ENCODE measurements at places on chromosomes 6 and 20. TPM values are rescaled to one million over a fixed set of nuclear protein-coding genes. Genes with fewer than 3 reads are reported as not detected.
A peak's percentile ranks its signal among the peaks of the same experiment; 100 is the strongest.

CYP39A1 gene
- 12.5 TPM for total RNA-seq

DPPA5 gene
- total RNA-seq, result not detected

LHFPL5 gene
- not detected for total RNA-seq

NEU1 gene
- total RNA-seq, result 39.1 TPM

CLIC5 gene
- 6.9 TPM for total RNA-seq

MYMX gene
- total RNA-seq, result 1.4 TPM

KHDC1L gene
- not detected for total RNA-seq

GRCh38 chr6:25872814-25873213, 1.2 kb downstream of the SLC17A3 start:
- H3K27me3 ChIP-seq, result no peaks in the 10 kb centered on the region
- H3K27ac ChIP-seq, result no peak overlapping the region
- no peaks in the 10 kb centered on the region for H3K36me3 ChIP-seq
- no peak overlapping the region for H3K4me3 ChIP-seq
- H3K4me1 ChIP-seq, result no peaks in the 10 kb centered on the region
- no peak for ATAC-seq

DNA sequence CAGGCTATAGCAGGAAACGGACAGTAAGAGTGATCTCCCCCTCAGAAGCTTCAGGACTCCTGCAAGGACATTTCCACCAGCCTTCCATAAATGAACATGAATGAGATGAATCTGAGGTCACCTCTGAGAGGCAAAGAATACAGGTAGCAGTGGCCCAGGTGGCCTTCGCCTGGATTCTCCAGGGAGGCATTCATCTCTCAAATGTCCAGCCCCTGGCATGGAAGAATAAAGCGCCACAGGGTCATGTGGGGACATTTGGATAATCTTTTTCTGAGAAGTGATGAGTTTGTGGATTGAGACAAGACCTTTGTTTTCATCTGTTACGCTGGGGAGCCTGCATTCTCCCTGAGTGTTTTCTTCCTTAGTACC, 2.9 kb downstream of the GMPR start:
- peaks cover 8% of the 10 kb centered on the region for H3K36me3 ChIP-seq
- no peaks in the 10 kb centered on the region for H3K27me3 ChIP-seq
- no peak overlapping the region for H3K27ac ChIP-seq
- H3K4me3 ChIP-seq, result no peak overlapping the region
- peaks cover 89% of the 10 kb centered on the region for H3K4me1 ChIP-seq

- H3K36me3 ChIP-seq, result no peaks in the 10 kb centered on the region
- H3K4me1 ChIP-seq, result no peaks in the 10 kb centered on the region
- no peak overlapping the region for H3K4me3 ChIP-seq
- H3K27ac ChIP-seq, result no peak overlapping the region
- no peak for ATAC-seq
- H3K27me3 ChIP-seq, result no peaks in the 10 kb centered on the region
Observed at GRCh38 chr20:61161726-61162390, 90.2 kb upstream of the CDH4 start.

- no peak overlapping the region for H3K4me3 ChIP-seq
- ATAC-seq, result no peak
- H3K27ac ChIP-seq, result no peak overlapping the region
- no peaks in the 10 kb centered on the region for H3K4me1 ChIP-seq
- peaks cover 20% of the 10 kb centered on the region for H3K27me3 ChIP-seq
Observed at GRCh38 chr20:3461211-3461771, 9.5 kb upstream of the ATRN start.

DNA sequence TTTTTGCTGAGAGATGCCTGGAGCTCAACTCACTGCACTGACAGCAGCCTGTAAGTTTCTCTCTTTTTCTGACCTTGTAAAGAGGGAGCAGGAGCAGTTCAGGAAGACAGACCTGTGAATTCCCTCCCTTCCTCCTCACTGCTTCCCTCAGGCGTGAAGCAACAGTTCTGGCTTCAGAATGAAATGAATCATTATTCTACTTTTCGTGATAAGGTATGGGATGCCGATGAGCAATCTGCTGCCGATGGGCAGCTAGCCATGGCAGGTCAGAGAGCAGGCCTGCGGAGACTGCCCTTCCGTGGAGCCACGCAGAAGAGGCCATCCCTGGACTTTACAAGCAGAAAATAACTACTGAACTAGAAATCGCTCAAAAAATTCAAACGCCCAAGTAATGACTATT, 426.5 kb upstream of the RNF217 start:
- H3K36me3 ChIP-seq, result no peaks in the 10 kb centered on the region
- no peaks in the 10 kb centered on the region for H3K27me3 ChIP-seq
- H3K4me3 ChIP-seq, result no peak overlapping the region
- no peak overlapping the region for H3K27ac ChIP-seq
- H3K4me1 ChIP-seq, result no peaks in the 10 kb centered on the region

DNA sequence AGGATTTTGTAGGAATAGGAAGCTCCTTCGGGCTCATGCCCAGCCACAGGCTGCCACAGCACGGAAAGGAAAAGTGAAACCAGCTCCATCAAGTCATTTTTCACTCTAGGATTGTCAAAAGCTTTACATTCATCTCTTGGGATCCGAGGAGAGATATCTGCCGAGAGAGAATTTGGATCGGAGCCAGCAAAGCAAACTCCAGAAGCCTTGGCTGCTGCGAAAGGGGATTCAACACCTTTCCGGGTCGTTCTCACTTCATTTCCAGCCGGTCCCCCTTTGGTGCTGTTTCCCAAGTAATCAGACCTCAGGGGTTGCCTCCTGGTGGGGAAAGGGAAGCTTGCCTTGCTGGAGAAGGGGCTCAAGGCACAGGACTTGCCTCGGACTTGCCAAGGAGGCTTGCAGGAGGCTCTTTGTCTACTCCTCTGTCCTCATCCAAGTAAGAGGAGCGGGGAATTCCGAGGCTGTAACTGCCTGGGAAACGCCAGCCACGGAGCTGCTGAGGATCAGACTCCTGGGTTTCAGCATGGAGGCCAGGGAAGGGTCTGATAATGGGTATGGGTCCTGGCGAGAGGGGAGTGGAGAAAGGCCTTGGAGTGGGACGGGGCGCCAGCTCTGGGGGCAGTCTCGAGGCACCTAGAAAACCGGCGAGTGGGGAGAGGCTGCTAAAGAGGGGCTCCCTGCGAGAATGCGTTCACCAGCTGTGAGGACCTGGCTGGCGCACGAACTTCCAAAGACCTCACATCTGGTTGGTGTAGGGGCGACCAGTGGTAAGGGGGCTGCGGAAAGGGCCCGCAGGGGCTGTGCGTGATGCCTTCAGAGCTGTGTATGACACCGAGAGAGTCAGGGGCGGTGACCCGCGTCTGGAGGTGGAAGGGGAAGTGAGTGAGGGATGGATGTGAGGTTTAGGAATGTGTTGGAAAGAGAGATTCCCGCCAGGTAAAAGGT, 702 bp downstream of the ETV7 start:
- H3K4me3 ChIP-seq, result peak overlapping the region; percentile 68
- peaks cover 27% of the 10 kb centered on the region for H3K4me1 ChIP-seq
- H3K36me3 ChIP-seq, result no peaks in the 10 kb centered on the region
- peak; percentile 42 for ATAC-seq
- H3K27ac ChIP-seq, result peak overlapping the region; percentile 48
- no peaks in the 10 kb centered on the region for H3K27me3 ChIP-seq

DNA sequence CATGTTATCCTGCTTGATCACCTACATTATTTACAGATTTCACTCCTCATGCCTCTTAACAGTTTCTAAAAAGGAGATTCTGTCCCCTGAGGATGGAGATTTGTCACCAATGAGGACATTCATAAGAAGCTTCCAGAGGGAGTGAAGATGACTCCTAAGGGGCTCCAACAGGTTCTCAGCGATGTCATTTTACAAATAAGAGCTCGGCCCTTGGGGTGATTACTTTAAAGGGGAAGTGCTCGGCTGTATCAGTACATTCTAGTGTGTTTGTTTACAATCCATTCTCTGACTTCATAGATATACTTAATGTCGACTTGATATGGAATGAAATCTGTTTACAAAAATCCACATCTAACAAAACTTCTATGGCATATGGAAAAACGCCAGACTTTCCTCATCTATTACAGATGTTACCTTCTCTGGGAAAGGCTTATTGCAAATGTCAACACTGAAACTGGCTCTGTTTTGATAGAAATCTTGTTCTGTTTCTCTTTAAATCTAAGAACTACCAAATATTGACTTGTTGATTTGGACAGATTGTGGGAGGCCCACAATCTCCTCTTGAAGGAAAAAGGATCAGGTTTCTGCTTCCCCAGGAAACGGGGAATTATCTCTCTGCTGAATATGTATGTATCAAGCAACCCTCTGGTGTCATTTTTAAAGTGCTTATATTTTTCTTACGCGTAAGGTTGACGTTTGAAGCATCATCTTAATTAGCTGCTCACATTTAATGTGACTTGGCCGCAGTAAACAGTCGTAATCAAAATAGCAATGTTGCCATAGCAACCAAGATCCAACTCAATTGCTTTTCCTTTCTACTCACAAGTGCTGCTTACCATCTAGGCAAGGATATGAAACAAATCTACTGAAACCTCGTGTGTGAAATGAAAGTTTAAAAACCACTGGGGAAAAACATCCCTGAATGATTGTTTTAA, 95.7 kb downstream of the SHLD1 start:
- no peak for ATAC-seq
- no peak overlapping the region for H3K4me3 ChIP-seq
- H3K36me3 ChIP-seq, result no peaks in the 10 kb centered on the region

- ATAC-seq, result no peak
- H3K27ac ChIP-seq, result no peak overlapping the region
- no peaks in the 10 kb centered on the region for H3K27me3 ChIP-seq
- H3K36me3 ChIP-seq, result no peaks in the 10 kb centered on the region
Observed at GRCh38 chr6:149134511-149134933, 183.0 kb upstream of the TAB2 start.

- no peak overlapping the region for H3K4me3 ChIP-seq
- no peaks in the 10 kb centered on the region for H3K36me3 ChIP-seq
- H3K4me1 ChIP-seq, result no peaks in the 10 kb centered on the region
- H3K27ac ChIP-seq, result no peak overlapping the region
- H3K27me3 ChIP-seq, result no peaks in the 10 kb centered on the region
Observed at GRCh38 chr6:20810727-20811108, 276.5 kb downstream of the CDKAL1 start.

DNA sequence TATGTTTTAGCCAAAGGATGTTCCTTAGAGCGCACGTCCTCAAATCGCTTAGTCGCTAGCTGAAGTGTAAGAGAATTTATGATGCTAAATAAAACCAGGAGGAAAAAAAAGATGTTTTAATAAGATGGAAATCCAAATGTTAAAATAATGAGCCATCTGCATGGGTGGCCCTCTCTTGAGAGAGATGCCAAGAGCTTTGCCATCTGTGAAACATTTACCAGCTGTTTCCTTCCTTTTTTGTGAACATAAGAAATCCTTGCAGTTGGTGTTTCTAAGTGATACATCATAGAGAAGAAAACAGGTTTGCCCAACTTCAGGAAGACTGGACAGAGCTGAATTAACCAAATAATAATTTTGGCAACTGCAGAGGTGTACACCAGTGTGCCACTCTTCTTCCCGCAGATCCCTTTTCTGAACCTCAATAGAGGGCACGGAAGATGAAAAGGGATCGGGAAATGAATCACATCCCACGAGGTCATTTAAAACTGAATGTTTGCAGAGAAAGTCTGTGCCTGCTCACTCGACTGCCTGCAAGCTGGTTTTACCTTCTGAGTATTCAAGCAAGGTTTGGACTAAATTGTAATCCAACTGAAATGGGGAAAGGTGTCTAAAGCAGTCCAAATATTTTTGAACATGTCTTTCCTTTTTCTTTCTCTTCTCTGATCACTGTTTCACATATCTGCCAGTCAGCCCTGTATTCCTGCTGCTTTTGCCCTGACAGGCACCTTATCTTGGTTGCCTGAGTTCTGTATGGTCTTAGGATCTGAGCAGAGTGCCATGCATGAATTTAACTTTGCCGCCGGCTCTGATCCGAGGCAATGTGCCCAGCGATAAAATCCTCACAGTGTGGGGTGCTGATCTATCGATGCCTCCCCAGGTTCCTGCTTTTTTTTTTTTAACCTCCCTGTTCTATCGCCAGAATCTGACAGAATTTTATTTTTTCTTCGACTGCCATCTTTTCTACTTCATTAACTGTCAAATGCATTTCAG, 35.5 kb upstream of the TSHZ2 start:
- H3K27me3 ChIP-seq, result no peaks in the 10 kb centered on the region
- no peak overlapping the region for H3K27ac ChIP-seq
- no peaks in the 10 kb centered on the region for H3K4me1 ChIP-seq
- H3K36me3 ChIP-seq, result no peaks in the 10 kb centered on the region
- no peak for ATAC-seq

DNA sequence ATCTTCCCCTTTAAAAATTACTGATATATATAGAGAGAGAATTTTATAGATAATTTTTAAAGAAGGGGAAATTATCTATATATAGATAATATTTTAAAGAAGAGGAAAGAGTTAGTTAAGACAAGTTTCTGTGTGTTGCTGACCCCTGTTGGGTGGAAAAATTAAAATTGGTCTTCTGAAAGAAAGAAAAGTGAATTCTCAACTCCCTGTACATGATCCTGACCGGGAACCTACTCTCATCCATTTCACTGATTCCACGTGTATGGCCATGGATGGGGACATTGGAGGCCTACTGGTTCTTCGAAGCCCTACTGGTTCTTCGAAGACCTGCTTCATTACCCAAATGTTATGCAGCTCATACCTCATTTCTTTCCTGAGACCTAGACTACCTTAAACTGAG, 53.0 kb upstream of the TCF21 start:
- H3K4me1 ChIP-seq, result no peaks in the 10 kb centered on the region
- no peak overlapping the region for H3K4me3 ChIP-seq
- H3K36me3 ChIP-seq, result no peaks in the 10 kb centered on the region
- no peak for ATAC-seq
- no peak overlapping the region for H3K27ac ChIP-seq

- no peaks in the 10 kb centered on the region for H3K27me3 ChIP-seq
- no peaks in the 10 kb centered on the region for H3K4me1 ChIP-seq
- no peak overlapping the region for H3K27ac ChIP-seq
- H3K4me3 ChIP-seq, result no peak overlapping the region
- H3K36me3 ChIP-seq, result no peaks in the 10 kb centered on the region
- ATAC-seq, result no peak
Observed at GRCh38 chr20:58557733-58558342, 42.6 kb upstream of the APCDD1L start.

GRCh38 chr6:158665332-158665731, 15.5 kb downstream of the SYTL3 start:
- no peaks in the 10 kb centered on the region for H3K36me3 ChIP-seq
- no peak overlapping the region for H3K27ac ChIP-seq
- H3K27me3 ChIP-seq, result no peaks in the 10 kb centered on the region
- ATAC-seq, result no peak
- peaks cover 6% of the 10 kb centered on the region for H3K4me1 ChIP-seq
- H3K4me3 ChIP-seq, result no peak overlapping the region

DNA sequence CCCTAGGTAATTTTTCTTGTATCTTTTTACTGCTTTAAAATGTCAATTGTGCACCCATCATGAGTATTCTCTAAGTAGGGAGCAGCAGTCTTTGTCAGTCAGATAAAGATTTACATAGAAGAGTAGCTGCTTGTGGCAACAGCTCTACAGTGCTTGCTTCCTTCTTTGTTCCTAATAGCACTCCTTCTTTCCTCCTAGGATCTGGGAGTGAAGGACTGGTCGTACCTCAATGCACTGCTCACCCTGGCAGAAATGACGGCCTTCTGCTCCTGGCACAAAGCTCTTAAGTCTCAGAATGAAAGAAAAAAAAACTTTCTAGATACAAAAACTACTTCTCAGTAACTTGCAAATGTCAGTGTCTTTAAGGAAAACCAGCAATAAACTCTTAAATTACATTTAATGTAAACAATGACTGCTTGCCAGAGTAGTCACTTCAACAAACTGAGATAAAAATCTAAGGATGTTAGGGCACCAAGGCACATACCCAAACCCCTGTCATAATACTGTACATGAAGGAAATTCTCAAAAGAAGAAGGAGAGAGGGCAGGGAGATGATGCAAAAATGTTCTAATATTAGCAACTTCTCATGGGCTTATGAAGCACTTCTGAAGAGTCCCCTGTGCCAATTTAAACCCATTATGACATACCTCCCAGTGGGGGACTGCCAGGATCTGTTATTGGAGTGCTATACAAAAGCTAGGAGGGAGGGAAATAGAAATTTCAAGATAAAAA, 34.0 kb downstream of the NCOA6 start:
- H3K4me1 ChIP-seq, result peaks cover 12% of the 10 kb centered on the region
- ATAC-seq, result peak; percentile 77
- no peak overlapping the region for H3K4me3 ChIP-seq
- H3K27me3 ChIP-seq, result no peaks in the 10 kb centered on the region
- H3K27ac ChIP-seq, result peak overlapping the region; percentile 52

Measured in gastroesophageal sphincter (tissue), 4 donors.